Daoy (cell line): ENCODE measurements at places on chromosomes 11 and 22. TPM values are rescaled to one million over a fixed set of nuclear protein-coding genes. Genes with fewer than 3 reads are reported as not detected.

Gene CHRDL2
- not detected in 2 replicates for total RNA-seq

Gene CASP1
- 6.2 and 9.3 TPM in 2 replicates for total RNA-seq

Gene OR5AP2
- total RNA-seq, result not detected in 2 replicates

Gene IGLL1
- total RNA-seq, result not detected in 2 replicates

Gene IRF7
- total RNA-seq, result 6.7 and 14.5 TPM in 2 replicates
